ENCODE measurements at places on chromosomes 1 and 21. TPM values are rescaled to one million over a fixed set of nuclear protein-coding genes. Genes with fewer than 3 reads are reported as not detected.

GRCh38 chr1:33391343-33392078 lies 39.4 kb downstream of the PHC2 start:
- H3K27me3 ChIP-seq, result peaks cover 2% of the 10 kb centered on the region
- no peak for DNase-seq
- H3K4me1 ChIP-seq, result peaks cover 2% of the 10 kb centered on the region
- no peak overlapping the region for H3K27ac ChIP-seq
- no peak overlapping the region for H3K4me3 ChIP-seq

DNA sequence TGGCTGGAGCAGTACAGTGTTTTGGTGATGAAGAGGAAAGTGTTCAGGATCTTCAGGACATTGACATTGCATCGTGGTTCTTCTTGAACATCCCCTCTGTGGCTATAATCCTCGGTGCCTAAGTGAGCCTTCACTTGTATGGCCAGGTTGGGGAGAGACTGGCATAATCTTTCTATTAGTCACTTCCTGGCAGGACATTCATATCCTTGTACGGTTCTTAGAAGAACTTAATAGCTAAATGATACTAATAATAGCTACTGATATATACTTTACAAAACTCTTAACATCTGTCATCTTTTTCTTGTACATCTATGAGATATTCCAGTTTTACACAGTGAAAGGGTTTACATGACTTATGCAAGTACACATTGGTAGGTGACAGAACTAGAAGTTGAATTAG lies 35.8 kb downstream of the CELF3 start:
- no peak overlapping the region for H3K4me3 ChIP-seq
- H3K36me3 ChIP-seq, result peaks cover 9% of the 10 kb centered on the region
- no peak overlapping the region for H3K27ac ChIP-seq

IFNAR1 gene
- 20.7 TPM for total RNA-seq

DNA sequence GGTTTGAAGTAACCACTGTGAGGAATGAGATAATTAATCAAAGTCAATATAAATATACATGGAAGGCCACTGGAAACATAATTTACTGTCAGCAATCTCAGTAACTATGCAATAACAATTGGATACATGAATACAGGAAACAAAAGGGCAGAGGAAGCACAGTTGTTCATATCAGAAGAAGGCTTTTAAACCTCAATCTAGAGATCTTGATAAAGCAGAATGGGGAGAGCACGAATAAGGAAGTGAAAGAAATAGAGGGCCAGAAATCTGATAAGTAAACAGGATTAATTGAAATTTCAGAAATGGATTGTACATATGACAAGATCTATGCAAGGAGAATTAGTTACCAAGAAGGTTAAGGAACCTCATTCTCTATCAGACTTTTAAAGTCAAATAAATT lies 93.0 kb downstream of the EVI5 start:
- peaks cover 6% of the 10 kb centered on the region for H3K27me3 ChIP-seq
- no peak overlapping the region for H3K4me3 ChIP-seq
- H3K27ac ChIP-seq, result no peak overlapping the region
- DNase-seq, result no peak

DNA sequence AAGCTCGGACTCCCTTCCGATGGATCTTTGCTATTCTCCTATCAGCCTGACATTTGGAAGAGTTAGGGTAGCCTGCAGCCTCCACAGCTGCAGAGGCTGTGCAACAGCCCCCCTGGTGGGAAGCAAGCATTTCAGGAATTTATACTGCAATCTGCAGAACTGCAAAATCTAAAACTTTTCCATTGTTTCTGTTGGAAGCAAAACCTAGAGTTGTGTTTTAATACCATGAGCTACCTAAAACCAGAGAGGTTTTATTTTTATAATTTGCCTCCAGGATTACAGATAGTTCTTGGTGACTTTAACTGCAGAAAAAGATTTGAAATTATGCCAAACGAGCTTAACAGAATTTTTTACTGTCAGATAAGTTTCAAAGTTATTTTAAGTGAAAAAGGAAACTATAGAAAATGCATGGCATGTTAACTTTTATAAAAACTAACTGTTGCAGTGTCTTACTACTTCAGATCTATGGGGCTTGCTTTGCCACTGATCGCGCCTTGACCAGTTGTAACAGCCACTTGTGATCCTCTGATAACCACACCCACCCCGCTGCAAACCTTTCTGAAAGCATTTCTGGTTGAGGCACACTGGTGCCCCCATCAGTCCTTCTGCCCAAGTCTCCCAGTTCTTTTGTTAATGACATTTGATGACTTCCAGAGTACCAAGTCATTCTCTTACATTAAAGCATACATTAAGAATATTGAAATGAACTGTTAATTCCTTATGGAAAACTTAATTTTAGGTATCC lies 64.8 kb downstream of the PRDM2 start:
- H3K36me3 ChIP-seq, result peaks cover 15% of the 10 kb centered on the region
- H3K27ac ChIP-seq, result peak overlapping the region; percentile 5
- H3K4me1 ChIP-seq, result peaks cover 57% of the 10 kb centered on the region
- H3K27me3 ChIP-seq, result no peaks in the 10 kb centered on the region
- no peak for DNase-seq

- peak overlapping the region; percentile 74 for H3K4me3 ChIP-seq
- H3K4me1 ChIP-seq, result peaks cover 29% of the 10 kb centered on the region
- DNase-seq, result peak; percentile 53
- no peaks in the 10 kb centered on the region for H3K27me3 ChIP-seq
Measured at GRCh38 chr21:45550522-45551210, 8.4 kb upstream of the SLC19A1 start.

OVAAL gene
- total RNA-seq, result not detected

ASAP3 gene
- total RNA-seq, result not detected

- H3K27me3 ChIP-seq, result peaks cover 1% of the 10 kb centered on the region
- H3K4me3 ChIP-seq, result no peak overlapping the region
- DNase-seq, result no peak
Measured at GRCh38 chr1:109826446-109826845, 62.7 kb upstream of the EPS8L3 start.

GRCh38 chr1:91731815-91732214 lies 154.1 kb downstream of the TGFBR3 start:
- H3K27me3 ChIP-seq, result peaks cover 8% of the 10 kb centered on the region
- peak overlapping the region; percentile 63 for H3K4me3 ChIP-seq
- H3K27ac ChIP-seq, result peak overlapping the region; percentile 80
- DNase-seq, result no peak

DNA sequence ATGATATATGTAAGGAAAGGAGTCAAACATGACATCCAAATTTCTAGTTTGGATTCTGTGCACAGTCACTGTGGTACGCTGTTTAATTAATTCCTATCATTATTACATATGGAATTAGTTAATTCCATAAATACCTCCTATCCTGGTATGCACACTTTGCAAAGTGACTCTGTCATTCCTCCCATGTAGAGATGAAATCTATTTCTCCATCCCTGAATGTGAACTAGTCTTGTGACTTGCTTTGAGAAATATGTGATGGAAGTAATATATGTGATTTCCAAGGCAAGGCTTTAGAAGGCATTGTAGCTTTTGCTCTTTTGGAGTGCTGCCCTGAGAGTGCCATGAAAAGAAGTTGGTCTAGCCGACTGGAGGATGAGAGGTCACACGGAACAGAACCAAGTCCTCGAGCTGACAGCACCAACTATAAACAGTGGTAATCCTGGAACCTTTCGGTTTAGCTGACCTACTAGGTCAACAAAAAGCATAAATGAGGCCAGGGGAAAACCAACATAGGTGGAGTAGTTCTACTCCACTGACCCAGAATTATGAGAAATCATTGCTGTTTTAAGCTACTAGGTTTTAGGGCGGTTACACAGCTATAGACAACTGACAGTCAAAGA lies 1.5 kb downstream of the SELENOF start:
- no peaks in the 10 kb centered on the region for H3K27me3 ChIP-seq
- DNase-seq, result no peak
- no peak overlapping the region for H3K4me3 ChIP-seq
- peaks cover 32% of the 10 kb centered on the region for H3K36me3 ChIP-seq
- peaks cover 44% of the 10 kb centered on the region for H3K4me1 ChIP-seq
- no peak overlapping the region for H3K27ac ChIP-seq

DNA sequence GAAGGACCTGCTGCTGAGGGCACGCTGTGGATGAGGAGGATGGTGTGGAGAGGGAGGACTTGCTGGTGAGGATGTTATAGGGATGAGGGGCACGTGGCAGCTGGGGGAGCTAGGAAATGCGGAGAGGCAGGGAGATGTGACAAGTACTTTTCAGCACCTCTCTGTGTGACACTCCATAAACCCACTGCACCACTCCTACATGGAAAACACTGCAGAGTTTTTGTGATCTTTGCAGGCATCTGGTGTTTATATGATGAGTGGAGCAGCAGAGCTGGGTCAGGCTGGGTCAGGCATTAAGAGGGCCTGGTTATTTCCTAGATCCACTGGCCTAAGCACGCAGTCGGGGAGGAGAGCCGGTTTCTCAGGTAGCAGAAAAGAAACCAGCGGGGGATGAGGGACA lies 167.3 kb upstream of the COA6 start:
- H3K27ac ChIP-seq, result no peak overlapping the region
- H3K4me3 ChIP-seq, result no peak overlapping the region
- no peak for DNase-seq
- peaks cover 10% of the 10 kb centered on the region for H3K4me1 ChIP-seq
- H3K36me3 ChIP-seq, result peaks cover 4% of the 10 kb centered on the region
- peaks cover 13% of the 10 kb centered on the region for H3K27me3 ChIP-seq

SLC44A3 gene
- total RNA-seq, result not detected

DNA sequence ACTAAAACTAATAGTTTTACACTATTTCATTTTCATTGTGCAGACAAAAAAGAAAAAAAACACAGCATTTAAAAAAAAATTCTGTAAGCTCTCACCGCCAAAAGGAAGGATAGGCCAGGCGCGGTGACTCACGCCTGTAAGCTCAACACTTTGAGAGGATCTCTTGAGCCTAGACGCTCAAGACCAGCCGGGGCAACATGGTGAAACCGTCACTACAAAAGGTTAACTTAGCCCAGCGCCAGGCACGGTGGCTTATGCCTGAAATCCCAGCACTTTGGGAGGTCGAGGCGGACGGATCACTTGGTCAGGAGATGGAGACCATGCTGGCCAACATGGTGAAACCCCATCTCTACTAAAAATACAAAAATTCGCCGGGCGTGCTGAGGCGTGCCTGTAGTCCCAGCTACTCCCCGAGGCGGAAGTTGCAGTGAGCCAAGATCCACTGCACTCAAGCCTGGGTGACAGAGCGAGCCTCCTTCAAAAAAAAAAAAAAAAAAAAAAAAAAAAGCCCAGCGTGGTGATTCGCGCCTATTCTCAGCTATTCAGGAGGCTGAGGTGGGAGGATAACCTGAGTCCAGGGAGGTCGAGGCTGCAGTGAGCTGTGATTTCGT lies 14.3 kb upstream of the SPEN start:
- peak overlapping the region; percentile 99 for H3K27ac ChIP-seq
- H3K4me1 ChIP-seq, result peaks cover 34% of the 10 kb centered on the region
- H3K27me3 ChIP-seq, result peaks cover 3% of the 10 kb centered on the region
- peaks cover 6% of the 10 kb centered on the region for H3K36me3 ChIP-seq

GRCh38 chr1:30786264-30786991 lies 28.9 kb upstream of the LAPTM5 start:
- peaks cover 12% of the 10 kb centered on the region for H3K4me1 ChIP-seq
- H3K27me3 ChIP-seq, result peaks cover 16% of the 10 kb centered on the region
- no peaks in the 10 kb centered on the region for H3K36me3 ChIP-seq
- no peak overlapping the region for H3K4me3 ChIP-seq

GRCh38 chr1:174344162-174344561 lies 103.6 kb upstream of the GPR52 start:
- no peak overlapping the region for H3K4me3 ChIP-seq
- no peaks in the 10 kb centered on the region for H3K4me1 ChIP-seq
- no peak for DNase-seq
- H3K36me3 ChIP-seq, result peaks cover 1% of the 10 kb centered on the region
